Right lung (tissue), 10 donors: ENCODE measurements at places on chromosomes 5 and 9. TPM values are rescaled to one million over a fixed set of nuclear protein-coding genes. Genes with fewer than 3 reads are reported as not detected.

DNA sequence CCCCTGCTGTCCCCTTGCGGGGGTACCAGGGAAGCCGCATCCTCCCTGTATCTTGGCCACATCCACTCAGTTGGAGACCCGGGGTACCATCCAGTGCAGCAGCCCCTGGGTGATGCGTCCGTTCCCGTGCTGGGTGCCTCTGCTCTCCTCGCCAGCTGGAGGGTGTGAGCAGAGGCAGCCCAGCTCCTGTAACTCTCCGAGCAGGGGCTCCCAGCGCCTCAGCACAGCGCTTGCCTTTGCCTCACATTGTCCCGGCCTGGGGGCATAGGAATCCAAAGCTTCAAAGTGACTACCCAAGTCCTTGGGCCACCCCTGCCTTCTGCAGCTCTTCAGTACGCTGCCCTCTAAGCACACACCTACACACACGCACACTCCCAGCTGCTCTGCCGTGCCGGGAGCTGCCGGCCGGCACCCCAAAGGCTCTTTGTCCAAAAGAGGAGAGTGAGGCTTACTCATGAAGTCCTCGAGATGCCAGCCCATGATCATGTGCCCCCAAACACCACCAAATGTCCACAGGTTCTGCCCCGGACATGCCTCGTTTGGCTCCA, 733 bp downstream of the ANGPTL2 start:
- DNase-seq, result no peak

The PCDHB15 gene
- polyA plus RNA-seq, result 9.8 TPM

- no peak for DNase-seq
These were observed 54.6 kb upstream of the TCF7 start for GRCh38 chr5:134059758-134060495.

DNA sequence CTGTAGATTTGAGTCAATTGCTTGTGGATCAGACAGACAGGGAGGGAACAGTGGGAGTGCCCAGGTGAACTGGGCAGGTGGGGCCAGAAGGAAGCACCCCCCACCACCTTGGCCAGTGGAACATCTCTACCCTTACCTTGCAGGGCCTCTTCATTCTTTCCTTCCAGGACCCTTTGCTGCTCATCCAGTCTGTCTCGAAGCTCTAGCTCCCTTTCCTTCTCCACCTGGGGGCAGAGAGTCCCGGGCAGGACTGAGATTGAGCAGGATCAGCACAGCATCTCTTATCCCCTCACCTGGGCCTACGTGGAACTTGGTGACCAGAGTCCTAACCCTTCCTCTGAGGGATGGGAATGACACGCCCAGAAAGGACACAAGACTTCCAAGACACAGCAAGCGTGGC, 25.0 kb downstream of the CCDC69 start:
- DNase-seq, result no peak

The PAPPA gene
- polyA plus RNA-seq, result 0.73 TPM

GRCh38 chr5:74167206-74167929, 473.2 kb downstream of the ENC1 start:
- no peak for DNase-seq

DNA sequence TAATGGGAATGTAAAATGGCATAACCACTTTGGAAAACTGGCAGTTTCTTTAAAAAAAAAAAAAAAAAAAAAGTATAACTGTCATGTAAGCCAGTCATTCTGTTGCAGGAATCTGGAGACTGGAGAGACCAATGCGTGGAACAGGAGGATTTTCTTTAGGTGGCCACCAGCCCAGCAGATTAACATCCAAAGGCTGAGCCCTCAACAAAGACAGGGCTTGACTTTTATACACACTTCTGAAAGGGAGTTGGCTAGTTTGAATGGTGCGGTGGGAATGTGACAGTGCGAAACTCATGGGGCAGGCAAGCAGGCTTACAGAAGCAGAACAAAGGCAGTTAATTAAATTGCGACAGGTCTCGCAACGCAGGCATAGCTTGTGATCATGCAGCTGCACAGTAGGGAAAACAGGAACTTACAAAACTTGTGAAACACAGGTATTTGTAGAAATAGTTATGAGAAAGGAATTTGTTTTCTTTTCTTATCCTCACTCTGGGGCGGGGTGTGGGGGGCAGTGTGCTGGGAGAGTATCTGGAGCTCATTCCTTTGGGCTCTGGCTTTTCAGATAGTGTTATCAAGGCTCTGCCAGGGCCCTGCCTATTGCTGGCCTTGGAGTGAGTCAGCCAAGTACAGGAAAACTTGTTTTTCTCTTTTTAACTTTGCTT, 12.0 kb downstream of the UIMC1 start:
- DNase-seq, result no peak

DNA sequence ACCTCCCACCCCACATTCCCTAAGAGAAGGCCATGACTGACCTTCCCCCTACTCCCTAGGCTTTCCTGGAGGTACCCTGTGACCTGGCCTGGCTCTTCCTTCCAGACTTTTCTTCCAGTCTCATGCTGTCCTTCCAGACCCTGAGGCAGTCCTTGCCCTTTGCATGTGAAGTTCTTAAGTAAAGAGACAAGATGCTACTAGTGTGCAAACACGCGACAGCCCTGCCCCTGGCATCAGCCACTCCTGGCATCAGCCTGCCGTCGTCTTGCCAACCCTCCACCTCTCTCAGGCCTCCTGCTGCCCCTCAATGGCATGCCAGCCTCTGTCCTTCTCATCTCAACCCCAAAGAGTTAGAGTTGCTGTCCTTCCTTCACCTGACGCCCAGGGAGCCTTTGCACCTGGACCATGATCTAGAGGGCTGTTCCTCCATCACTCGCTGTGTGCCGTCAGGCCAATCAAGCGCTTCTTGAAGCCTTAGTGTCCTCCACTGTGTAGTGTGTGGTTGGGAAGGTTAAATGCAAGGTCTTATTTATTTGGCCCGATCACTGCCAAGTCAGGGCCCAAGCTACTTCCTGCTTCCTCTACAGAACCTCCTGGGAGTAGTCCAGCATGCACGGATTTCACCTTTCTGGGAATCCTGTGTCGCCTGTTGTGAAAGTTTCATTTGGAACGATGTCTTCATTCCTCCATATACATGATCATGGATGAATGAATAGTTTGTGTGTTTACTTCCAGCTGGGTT, 61.9 kb downstream of the WWC1 start:
- no peak for DNase-seq

DNA sequence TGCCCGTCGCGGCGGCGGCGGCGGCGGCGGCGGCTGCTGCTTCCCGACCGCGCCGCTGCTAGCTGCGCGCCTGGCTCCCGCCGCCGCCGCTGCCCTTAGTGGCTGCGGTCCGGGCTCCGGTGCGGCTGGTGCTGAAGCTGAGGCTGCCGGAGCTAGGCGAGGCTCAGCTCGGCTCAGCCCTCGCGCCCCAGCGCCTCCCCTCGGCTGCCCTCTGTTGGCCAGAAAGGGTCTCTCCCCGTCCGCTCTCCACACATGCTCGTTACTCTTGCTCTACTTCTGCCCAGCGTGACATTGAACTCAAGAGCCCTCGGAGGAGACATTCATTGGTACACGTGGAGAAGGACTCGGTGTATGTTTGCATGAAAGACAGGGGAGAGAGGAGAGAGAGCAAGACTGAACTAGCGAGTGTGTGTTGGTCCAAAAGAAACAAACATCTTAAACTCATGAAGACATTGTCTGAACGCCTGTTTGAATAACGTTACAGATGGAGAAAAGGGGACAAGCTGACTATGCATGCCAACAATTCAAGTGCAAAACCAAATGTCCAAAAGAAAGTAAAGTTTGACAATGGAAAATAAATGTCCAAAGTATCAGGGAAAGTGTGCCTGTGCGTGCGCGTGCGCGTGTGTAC, at the start of gene HCN1:
Gene HCN1 (minus strand): TSS at position 175 of the 631 bp plus-strand sequence.
- DNase-seq, result peak; percentile 71

GRCh38 chr9:136613824-136614371, 48.8 kb upstream of the EGFL7 start:
- no peak for DNase-seq

DNA sequence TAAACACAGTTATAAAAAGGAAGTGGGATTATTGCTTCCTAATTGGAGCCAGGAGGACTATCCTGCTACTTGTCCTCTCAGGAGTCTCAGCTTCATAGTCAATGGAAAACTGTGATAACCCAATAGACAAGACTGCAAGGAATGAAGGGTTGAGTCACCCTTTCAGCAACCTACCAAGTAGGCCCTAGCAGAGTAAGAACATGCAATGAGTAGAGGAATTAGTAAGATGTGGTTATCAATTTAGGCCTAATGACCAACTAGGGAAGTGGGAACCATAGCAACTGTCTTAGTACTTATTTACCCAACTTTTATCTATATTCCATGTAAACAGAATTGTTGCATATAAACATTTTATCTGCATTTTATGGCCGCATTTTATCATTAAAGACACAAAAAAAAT, 310.1 kb downstream of the RFX3 start:
- DNase-seq, result no peak

- DNase-seq, result no peak
These were observed 4.5 kb downstream of the LTC4S start for GRCh38 chr5:179798144-179798770.

- no peak for DNase-seq
These were observed 603.9 kb downstream of the CDH12 start for GRCh38 chr5:22249209-22249729.

The STKLD1 gene
- polyA plus RNA-seq, result 3.5 TPM

The HSD17B3 gene
- 0.65 TPM for polyA plus RNA-seq

The TBCA gene
- 305 TPM for polyA plus RNA-seq

DNA sequence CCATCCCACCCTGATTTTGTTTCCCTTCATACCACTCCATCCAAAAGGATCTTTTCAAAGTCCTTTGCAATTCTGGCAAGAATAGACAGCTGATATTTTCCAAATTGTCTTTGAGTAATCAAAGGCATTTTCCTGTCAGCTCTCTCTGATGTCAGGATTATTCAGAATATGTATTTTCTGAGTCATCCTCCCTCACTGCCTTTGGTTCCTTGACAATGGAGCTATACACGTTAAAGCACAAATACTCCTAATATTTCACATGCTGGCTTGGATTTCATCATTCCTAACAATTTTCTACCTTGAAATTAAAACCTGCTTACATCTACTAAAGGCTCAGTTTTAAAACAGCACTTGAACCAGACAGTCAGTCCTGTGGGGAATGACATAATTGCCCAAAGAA, 379.4 kb downstream of the GADD45G start:
- DNase-seq, result no peak

- no peak for DNase-seq
These were observed 3.6 kb downstream of the SURF6 start for GRCh38 chr9:133332381-133332730.

GRCh38 chr5:177540438-177540837, 13.9 kb downstream of the FAM193B start:
- no peak for DNase-seq

DNA sequence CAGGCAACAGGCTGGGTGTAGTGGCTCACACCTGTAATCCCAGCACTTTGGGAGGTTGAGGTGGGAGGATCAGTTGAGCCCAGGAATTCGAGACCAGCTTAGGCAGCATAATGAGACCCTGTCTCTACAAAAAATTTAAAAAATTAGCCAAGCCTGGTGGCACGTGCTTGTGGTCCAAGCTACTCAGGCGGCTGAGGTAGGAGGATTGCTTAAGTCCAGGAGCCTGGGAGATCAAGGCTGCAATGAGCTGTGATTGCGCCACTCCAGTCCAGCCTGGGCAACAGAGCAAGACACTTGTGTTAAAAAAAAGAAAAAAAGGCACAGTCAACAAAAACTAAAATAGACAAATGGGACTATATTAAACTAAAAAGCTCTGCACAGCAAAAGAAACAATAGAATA, 29.3 kb downstream of the ATP6V0E1 start:
- DNase-seq, result no peak

The IL17B gene
- 0.76 TPM for polyA plus RNA-seq
